ENCODE measurements at places on chromosomes 12 and 14.

DNA sequence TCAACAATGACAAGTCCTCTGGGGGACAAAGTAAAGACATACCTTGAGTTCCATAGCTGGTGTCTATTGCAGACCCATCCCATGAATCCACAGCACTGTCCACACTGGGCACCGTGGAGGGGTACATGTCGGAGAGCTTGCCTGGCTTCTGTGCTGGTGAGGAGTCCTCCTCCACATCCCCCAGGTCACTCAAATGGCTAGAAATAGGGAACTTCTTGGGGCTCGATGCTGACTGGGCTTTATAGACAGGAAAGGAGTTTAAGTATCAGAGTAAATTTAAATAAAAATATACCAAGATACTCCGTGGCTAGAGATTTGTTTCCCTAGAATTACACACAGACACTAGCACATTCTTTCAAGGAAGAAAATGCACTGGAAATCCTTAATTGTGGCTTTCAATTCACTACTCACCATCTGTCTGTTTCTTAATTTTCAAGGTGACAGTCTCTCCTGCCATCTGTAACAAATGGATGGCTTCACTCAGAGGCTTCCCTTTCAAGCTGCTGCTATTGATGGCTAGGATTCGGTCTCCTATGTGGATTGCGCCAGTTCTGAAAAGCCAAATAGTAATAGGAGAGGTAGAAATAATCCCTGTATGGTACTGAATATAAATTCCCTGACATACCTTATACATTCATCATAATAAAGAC lies 90.1 kb downstream of the HELB start:
- DNase-seq = no peak

DNA sequence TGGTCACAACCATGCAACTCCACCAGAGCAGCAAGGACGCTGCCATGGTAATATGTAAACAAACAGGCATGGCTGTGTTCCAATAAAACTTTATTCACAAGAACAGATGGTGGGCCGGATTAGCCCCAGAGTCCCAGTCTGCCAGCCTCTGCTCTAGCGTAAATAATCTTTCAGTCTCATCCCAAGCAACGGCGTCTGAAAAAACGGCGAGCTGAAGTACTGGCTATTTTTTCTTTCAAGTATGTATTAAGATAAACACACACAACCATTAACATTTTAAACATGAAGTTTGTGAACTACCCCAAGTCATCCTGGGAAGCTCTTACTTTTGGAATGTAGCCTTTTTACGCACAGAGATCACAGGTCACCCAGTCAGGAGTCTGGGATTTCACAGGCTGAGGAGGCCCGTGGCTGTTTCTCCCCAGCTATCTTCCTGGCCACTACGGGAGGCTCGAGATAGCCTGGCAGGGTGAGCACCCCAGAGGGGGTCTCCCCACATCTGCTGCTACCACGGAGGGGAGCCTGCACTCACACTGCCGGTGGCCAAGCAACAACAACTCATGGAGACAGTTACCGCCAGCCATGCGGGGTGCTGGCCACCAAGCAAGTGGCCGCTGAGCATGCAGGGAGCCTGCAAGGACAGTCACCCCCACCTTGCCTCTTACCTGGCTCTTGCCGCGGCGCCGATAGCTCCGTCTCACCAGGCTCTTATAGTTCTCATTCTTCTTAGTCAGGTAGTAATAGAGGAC lies 124.6 kb downstream of the RFLNA start:
- no peak for DNase-seq

DNA sequence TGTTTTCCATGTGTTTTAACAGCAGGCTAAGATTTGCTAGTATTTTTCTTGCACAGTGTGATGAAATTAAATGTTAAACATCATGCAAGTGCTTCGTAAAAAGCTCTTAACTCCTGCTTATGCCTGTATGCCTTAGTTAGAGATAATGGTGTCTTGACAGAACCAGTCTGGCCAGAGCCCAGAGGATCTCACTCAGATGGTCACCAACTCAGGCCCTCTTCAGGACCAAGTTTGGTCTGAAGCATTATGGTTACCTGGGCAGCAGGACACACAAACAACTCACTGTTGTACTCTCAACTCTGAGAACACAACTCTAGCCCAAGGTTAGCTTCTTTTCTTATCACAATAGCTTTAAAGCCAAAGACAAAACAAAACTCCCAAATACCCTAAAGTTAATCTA lies 115.4 kb downstream of the KIF21A start:
- DNase-seq = no peak

- no peak for DNase-seq
These were observed 2.8 kb downstream of the ZFP36L1 start for GRCh38 chr14:68789821-68790643.

- no peak for DNase-seq
These were observed 48.4 kb upstream of the SYT10 start for GRCh38 chr12:33488036-33488435.

- no peak for DNase-seq
These were observed 29.2 kb downstream of the HSP90AA1 start for GRCh38 chr14:102057480-102058114.
